ENCODE measurements at places on chromosomes 12 and 14.

DNA sequence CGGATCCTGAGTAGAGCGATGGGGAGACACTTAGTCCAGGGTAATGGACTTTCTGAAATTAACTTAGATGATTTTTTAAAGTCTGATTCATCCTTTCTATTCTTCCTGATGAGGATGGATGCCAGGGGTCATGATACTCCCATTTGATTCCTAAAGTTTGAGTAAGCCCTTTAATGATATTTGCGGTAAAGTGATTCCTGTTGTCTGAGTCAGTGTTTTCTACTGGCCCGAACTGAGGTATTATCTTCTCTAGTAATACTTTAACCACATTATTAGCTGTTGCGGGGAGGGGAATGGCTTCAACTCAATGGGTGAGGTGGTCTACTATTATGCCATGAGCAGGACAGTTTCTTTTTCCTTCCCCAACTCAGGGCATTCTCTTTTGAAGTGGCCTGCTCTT is 111.6 kb downstream of the RIN3 start:
- no peak for DNase-seq

DNA sequence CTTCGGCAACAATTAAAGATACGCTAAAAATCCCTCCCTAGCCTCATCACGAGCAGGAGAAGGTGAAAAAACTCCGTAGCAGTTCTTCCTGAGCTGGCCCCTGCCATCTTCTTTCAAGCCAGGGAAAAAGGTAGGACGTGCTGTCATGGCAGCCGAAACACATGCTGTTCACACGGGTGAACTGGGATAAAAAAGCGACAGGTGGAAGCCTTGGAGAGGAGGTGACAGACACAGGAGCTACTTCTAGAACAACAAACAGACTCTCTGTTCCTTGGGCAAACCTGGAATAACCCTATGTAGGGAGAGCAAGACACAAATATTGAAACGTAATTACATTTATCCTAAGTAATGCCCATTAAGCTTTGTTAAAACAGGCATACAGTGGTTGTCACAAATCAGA is 81.3 kb downstream of the KCNK10 start:
- no peak for DNase-seq

- DNase-seq = no peak
These were observed 11.1 kb downstream of the AQP6 start for GRCh38 chr12:49983892-49984291.

DNA sequence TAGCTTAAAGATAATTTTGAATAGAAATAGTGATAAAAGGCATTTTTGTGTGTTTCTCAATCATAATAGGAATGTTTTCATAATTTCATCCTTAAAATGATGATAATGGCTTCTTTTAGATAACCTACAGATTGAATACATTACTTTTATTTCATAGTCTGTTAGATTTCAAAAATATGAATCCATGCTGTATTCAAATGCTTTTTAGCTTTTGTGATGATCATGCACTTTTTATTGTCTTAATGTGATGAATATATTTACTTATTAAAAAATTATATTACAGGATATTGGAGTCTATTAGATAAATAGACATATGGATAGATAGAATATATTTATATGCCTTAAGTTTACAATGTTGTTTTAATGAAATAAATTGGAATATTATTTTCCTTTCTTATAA is 886.8 kb upstream of the NOVA1 start:
- no peak for DNase-seq

GRCh38 chr12:119202544-119202943 is 23.8 kb downstream of the HSPB8 start:
- no peak for DNase-seq

Measured in CD4-positive, alpha-beta T cell treated with Interleukin-15 for 4 hours (primary cell).